Dorsolateral prefrontal cortex (tissue), 122 donors: ENCODE measurements at places on chromosomes 1 and 21. TPM values are rescaled to one million over a fixed set of nuclear protein-coding genes. Genes with fewer than 3 reads are reported as not detected.

The CFAP45 gene
- not detected for total RNA-seq

The SLFNL1 gene
- total RNA-seq, result 1.4 TPM

The RYR2 gene
- 121 TPM for total RNA-seq

The PADI2 gene
- total RNA-seq, result 116 TPM

The CCDC185 gene
- total RNA-seq, result not detected

The NCF2 gene
- 4.6 TPM for total RNA-seq

The S100A4 gene
- 6.1 TPM for total RNA-seq

The CAMK1G gene
- total RNA-seq, result 70.3 TPM

The NR1I3 gene
- total RNA-seq, result not detected

The RAB25 gene
- not detected for total RNA-seq

The ECM1 gene
- 22.4 TPM for total RNA-seq

The FABP3 gene
- total RNA-seq, result 124 TPM

The WDR77 gene
- 21.1 TPM for total RNA-seq

The TMEM79 gene
- total RNA-seq, result 5.2 TPM
